ENCODE measurements at places on chromosomes 6 and 20.
A peak's percentile ranks its signal among the peaks of the same experiment; 100 is the strongest.

- DNase-seq, result no peak
These were observed 25.4 kb downstream of the ANKEF1 start for GRCh38 chr20:10060226-10060625.

DNA sequence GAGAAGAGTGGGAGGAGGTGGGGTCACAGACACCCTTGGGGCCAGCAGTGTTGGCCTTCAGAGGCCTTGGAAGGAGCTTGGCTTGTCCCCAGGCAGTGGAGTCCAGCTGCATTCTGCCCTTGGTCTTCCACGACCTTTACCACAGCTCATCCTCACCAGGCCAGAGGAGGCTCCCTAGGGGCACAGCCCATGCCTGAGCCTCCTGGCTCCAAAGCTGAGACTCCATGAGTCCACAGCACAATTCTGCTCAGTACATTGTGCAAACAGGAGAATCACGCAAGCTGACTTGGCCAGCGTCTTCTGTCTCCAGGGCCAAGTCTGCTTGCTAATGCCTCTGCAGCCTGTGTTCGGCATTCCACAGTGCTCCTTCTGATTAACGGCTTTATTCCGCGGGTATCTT is 337.2 kb downstream of the SMOC2 start:
- peak; percentile 33 for DNase-seq

DNA sequence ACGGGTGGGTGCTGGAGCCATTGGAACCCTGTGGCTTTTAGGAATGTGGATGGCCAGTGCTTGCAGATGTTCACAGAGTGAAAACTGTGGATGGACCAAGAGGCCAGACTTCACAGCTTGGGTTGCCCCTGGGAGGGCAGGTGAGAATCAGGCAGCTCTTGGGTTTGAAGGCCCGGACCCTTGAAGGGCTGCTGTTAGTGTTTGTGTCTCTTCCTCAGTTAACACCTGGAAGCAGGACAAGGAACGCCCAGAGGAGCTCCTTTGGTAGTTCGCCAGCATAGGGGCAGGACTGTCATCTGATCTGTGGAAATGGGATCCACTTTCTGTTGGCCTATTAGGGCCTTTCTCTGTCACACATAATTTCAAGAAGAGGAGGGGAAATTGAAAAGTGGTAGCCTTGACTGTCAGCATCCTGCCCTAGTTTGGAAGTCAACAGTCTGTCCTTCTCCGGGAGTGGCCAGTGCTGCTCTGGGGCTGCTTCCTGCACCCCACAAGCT is 43.6 kb downstream of the RIOK1 start:
- DNase-seq, result no peak

DNA sequence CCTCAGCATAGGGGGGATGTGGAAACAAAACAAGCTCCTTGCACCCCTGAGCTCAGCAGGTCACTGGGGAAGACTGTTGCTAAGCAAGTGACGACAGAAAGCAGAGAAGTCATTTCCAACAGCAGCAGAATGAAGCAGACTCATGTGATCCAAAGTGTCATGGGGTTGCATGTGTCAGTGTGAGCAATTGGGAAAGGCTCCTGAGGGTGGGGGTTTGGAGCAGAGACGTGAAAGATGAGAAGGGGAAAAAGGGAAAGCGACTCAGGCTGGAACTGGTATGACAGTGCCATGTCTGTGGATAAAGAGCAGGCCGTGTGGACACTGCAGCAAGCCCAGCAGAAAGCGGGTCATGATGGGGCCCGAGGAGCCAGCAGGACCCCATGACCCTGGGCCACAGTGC is 363.9 kb downstream of the PREX1 start:
- peak; percentile 25 for DNase-seq

- no peak for DNase-seq
These were observed 27.8 kb downstream of the RGS17 start for GRCh38 chr6:153103319-153103655.

DNA sequence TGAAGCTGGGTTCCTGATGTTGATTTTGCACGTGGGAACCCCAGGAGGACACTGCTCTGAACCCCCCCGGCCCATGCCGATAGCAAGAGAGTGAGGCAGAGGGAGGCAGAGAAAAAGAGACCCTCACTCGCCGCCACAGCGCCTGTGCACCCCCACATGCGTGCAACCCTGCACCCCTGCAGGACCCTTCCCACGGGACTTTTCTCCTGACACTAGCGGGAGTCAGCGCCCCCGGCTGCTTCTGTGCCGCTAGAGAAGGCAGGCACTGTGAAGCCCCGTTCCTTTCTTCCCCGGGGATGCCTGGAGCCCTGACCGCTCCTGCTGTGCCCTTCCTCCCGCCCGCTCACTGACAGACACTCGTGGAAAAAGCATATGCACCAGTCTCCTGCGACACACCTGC is 67.4 kb downstream of the GMPR start:
- DNase-seq, result no peak

DNA sequence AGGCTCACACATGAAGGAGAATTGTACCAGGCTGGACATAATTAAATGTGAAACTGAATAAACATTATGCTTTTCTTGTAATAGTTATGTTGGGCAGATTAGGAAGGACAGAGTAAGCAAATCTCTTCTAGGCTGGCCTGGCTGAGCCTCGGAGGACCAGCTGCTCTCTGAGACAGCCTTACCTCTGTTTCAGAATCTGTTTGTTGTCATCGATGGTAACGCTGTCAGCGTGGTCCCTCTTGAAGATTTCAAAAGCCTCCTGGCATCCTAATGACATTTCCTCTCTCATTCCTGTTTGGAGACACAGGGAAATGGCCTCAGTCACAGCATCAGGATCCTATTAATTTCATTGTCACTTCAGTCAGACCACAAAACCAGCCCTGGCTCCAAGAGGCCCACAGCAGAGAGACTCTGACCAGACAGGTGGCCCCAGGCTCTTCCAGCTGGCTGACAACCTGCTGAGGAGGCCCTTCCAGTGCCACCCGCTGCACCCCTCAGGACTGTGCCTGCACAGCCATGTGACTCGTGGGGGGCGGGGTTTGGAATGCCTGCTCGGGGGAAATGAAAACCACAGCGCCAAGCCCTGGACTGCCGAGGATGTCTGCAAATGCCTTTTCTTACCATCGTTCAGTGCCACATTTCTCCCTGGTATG is 108.5 kb upstream of the KCNK16 start:
- DNase-seq, result peak; percentile 58

DNA sequence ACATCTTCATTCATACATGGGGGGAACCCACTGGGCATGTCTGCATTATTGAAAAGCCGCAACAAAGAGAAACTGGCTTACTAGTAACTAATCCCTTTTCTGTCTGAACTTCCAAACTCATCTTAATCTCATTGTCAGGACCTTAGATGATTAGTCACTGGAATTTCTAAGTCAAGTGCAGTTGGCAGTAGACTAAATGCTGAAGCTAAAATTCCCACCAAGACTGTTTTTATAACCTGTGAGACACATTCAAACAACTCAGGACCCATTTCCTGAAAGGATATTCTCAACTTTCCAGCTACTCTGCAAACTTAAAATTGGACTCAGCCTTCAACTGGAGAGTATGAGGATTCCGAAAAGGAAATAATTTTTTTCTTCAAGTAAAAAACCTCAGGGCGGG is 94.8 kb upstream of the SCAF8 start:
- no peak for DNase-seq

GRCh38 chr6:87623248-87623647 is 33.3 kb downstream of the ORC3 start:
- peak; percentile 2 for DNase-seq

DNA sequence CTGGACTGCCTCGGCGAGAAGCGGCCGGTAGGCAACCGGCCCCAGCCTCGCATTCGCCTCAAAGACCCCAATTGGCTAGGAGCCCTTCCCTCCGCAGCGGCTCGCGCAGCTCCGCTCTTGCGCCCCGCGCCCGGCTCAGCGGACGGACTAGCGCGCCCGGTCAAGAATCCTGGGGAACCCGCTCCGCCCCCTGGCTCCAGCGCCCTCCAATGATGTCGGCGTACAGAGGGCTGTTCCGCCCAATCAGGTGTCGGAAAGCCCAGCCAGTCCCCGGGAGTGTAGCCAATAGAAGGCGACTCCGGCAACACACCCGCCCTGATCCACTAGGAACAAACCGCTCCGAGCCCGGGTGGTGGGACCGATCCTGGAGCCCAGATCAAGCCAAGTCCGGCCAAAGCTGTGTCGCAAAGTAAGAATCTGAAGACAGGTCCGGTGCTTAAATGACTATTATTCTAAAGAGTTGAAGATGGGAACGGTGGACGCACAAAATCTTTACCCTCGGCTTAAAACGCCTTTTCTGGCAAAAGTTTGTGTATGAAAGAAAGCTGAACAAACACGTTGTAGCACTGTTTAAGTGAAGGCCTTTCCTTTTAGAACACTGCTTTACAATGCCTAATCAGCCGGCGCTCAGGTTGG is 132.2 kb downstream of the OGFRL1 start:
- DNase-seq, result peak; percentile 98

DNA sequence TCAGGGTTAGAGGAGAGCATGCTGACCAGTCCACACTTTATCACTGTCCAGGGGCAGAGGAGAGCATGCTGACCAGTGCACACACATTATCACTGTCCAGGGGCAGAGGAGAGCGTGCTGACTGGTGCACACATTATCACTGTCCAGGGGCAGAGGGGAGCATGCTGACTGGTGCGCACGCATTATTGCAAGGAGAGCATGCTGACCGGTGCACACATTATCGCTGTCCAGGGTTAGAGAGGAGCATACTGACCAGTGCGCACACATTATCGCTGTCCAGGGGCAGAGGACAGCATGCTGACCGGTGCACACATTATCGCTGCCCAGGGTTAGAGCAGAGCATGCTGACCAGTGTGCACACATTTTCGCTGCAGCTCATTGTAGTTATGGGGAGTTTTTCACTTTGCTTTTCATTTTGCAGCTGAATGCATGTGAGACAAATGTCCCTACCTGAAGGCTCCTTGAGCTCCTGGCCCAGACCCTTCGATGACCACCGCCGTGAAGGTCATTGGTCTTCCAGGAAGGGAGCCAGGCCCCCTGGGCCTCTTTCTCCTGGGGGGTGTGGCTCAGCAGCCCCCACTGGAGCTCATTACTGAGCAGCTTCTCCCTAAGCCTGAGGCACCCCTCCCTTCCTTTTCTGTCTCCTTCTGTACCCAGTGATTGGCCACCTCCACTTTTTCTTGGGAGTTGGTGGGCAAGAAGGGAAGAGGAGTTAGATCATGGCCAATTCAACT is 178.8 kb upstream of the AFDN start:
- no peak for DNase-seq

DNA sequence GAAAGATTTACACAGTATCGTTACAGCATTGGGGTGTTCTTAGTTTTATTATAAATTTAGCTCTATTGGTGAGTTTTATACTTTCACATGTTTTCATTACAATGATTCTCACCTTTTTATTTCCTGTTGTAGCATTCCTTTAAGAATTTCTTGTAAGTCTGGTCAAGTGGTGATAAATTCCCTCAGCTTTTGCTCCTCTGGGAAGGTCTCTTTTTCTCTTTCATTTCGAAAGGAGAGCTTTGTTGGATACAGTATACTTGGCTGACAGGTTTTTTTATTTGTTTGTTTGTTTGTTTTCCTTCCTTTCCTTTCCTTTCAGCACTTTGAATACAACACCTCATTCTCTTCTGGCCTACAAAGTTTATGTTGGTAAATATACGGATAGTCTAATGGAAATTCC is 249.7 kb upstream of the RUNX2 start:
- DNase-seq, result no peak

DNA sequence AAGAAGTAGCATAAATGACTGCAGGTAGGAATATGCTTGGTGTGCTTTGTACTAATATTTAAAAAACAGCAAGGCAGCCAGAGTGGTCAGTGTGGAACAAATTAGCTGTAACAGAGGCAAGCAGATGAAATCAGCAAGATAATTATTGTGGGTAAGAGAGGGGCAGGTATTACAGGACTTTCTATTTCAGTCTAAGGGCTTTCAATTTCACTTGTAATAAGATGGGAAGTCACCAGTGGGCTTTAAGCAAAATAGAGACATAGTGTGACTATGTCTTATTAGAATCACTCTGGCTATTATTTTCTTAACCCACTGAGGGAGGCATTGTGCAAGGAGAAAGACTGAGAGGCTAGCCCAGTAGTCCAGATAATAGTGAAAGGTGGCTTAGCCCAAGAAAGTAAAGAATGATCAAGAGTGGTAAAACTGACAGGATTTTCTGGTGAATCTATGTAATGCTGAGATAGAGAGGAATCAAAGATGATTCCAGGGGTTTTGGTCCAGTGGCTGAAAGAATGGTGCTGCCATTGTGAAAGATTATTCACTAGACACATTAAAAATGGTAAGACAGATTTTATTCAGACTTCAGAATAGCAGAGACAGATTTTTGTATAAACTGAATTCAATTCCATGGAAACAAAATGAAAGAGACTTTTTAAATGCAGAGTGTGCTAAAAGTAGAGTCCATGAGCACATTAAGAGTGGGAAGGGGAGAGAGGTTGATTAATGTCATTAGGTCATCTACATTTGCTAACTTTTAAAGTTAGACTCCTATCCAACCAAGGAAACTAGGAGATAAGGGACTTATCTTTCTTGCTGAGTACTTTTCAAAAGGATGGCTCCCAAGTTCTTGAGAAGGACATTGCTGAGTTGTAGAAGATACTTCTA is 1136.0 kb downstream of the HACE1 start:
- no peak for DNase-seq

- no peak for DNase-seq
These were observed at the start of gene SLA2 for GRCh38 chr20:36645998-36646397. Gene SLA2 (minus strand): TSS chr20:36646196. CDS start chr20:36641335, 4,861 bp downstream.

DNA sequence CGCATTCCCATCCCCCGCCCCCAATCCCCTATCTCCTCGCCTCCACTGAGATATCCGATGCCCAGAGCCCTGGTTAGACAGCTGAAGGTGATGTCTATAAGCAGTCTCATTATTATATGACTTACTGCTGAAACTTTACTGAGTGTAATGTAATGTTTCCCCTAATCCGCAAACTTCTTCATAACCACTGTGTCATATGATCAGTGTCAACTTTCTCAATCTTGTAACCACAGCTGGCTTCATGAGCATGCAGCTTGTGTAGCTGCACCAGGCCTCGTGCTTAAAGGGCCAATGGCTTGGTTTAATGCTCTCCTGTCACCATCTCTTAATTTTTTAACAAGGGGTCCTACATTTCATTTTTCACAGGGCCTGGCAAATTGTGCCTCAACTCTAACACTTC is 8.1 kb downstream of the ASIP start:
- DNase-seq, result no peak

- DNase-seq, result no peak
These were observed 76.2 kb upstream of the OLIG3 start for GRCh38 chr6:137570393-137570792.
